ENCODE measurements at places on chromosomes 1 and 21.

DNA sequence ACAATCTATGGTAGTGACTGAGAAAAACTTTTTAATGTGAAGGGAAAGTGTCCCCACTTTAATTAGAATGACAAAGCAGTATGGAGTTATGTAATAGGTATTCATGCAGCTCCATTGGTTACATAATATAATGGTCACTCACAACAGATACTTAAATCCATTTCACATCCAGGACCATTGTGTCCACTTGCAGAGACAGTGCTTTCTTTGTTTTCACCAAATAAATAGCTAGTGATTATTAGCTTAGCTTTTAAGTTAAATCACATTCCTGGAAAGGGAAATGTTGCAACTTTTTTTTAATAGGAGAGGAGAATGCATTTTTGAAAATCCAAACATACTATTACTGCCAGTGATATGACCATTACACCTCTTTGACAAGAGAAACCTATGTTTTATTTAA, 22.9 kb downstream of the RGL1 start:
- DNase-seq = no peak

DNA sequence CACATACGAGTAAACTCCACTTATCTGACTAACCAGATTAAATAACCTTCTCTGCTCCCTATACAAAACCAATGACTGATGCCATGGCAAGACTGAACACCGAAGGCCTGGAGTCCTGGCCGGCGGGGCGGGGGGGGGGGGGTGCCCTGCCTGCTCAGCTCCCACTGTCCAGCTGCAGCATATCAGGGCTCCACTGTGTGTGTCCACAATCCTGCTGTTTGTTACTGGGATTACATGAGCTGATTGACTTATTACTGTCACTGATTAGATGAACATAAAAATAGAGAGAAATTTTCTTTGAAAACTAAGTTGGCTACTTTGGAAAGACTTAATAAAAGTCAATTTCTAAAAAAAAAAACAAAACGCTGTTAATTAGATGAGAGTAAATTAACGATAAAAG, 24.9 kb downstream of the TMEM63A start:
- DNase-seq = no peak

GRCh38 chr1:17433261-17433660, 6.2 kb downstream of the RCC2 start:
- DNase-seq = no peak

DNA sequence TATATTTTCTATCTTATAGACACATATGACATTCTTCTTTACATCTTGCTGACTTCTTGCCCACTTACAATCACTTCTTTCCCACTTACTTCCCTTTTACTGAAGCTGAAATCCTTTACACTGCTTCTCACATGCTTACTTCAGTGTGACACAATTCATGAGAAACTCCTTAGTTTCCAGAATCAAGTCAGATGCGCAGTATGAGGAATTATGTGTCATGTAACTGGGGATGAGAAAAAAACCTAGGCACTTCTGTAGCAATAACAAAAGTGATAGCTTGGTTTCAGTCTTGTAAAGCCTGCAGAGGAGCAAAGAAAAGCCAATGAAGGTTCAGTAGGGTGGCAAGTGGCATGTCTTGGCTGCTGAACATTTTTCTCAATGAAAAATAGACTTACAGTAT, 566.2 kb upstream of the RGS18 start:
- no peak for DNase-seq

Measured in activated CD4-positive, CD25-positive, alpha-beta regulatory T cell (primary cell).